D721Med (cell line): ENCODE measurements at places on chromosomes 16 and 17.

- DNase-seq = no peak
Measured at GRCh38 chr17:45160447-45161287, 1.0 kb upstream of the HEXIM2 start.

DNA sequence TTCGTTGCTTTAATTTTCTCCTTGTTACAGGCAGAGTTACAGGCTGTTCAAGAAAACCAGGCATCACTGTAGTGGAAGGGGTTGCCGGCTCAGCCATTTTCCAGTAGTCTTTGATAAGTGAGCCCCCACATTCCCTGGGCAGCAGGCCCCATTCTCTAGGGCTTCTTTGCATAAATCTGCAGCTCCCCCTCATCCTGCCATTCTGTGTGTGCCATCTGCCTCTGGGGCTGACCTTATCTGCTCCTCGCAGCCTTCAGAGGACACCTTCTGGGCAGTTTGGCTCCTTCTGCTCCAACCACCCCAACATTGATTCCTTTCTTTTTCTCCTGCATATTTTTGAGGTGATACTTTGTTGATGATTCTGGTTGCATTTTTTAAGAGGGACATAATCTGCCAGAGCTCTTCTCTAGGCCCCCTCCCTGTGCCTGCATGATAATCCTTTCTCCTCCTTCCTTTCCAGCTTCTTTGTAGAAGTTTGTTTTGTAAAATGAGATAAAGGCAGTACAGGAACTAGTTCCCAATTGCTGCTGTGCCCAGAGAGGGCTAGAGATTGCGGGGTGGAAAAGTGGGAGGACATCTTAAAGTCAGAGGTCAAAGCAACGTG lies 17.1 kb downstream of the RND2 start:
- DNase-seq = no peak

DNA sequence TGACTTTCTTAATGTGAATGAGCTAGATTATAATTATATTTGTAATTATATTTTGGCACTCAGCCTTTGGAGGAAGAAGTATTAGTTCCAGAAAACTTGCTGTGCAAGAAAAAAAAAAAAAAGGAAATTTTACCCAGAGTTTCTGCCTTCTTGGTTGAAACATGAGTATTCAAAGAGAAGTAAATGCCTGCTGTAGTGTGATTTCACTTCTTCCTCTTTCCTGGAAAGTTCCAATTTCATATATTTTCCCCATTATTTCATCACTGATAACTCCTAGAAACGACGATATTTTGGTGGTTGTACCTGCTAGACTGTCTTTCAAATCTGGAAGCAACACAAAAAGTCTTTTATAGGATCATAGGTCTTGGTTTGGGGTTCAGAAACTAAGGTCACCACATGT lies 20.4 kb upstream of the MPHOSPH6 start:
- no peak for DNase-seq

GRCh38 chr17:80457236-80457856 lies 19.1 kb downstream of the NPTX1 start:
- no peak for DNase-seq

DNA sequence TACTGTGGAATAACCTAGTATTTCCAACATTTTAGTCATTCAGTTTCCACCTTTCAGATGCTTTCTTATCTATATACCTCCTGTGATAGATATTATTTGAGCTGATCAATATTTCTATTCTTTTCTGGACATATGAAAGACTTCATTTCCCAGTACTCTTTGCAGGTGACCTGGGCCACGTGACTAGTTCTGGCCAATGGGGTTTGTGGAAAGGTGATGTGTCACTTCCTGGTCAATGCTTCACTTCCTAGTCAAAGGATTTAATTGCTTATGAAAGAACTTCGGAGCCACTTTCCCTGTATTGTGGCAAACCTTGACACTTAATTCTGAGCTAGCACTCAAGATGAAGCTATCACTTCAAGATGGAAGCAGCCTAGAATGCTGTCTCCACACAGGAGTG lies 248.9 kb upstream of the FOXF1 start:
- DNase-seq = no peak

DNA sequence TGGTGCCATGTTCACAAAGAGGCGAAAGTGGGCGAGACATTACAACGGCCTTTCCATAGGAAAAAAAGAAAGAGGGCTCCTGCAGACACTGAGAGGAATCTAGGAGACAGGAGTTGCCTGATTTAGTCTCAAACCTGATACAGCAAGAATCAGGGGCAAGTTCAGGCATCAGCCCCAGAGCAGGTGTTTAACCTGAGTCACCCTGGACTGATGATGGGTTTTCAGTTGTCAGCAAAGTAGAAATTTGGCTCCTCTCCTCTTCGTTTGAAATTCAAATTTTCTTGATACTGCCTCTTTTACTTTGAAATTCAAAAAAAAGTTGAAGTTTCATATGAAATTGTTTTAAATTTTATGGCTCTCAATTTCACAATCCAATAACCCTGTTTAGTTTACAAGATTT lies 189.5 kb downstream of the ABCC12 start:
- no peak for DNase-seq

DNA sequence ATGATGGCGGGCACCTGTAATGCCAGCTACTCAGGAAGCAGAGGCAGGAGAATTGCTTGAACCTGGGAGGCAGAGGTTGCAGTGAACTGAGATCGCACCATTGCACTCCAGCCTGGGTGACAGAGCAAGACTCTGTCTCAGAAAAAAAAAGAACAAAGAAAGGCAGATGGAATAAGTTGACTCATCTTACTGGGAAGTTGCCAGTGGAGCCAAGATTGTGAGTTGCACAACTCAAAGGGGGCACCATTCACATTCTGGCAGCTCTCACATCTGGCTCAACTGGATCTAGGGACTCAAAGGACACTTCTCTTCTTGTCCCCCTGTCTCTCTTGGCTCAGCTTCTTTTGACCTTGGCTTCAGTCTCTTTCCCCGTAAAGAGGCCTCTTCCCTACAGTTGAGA lies 53.7 kb upstream of the ETV4 start:
- DNase-seq = no peak

- no peak for DNase-seq
Measured at GRCh38 chr17:47145351-47145750, 43.7 kb downstream of the CDC27 start.

DNA sequence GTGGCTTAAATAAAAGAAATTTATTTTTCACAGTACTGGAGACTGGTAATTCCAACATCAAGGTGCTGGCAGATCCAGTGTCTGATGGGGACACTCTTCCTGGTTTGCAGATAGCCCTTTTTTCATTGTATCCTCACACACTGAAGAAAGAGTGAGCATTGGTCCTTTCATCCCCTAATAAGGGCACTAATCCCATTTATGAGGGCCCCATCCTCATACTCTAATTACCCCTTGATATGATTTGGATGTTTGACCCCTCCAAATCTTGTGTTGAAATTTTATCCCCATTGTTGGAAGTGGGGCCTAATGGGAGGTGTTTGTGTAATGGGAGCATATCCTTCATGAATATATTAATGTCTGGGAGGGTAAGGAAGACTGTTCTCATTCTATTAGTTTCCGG lies 9.4 kb upstream of the FAM20A start:
- no peak for DNase-seq

DNA sequence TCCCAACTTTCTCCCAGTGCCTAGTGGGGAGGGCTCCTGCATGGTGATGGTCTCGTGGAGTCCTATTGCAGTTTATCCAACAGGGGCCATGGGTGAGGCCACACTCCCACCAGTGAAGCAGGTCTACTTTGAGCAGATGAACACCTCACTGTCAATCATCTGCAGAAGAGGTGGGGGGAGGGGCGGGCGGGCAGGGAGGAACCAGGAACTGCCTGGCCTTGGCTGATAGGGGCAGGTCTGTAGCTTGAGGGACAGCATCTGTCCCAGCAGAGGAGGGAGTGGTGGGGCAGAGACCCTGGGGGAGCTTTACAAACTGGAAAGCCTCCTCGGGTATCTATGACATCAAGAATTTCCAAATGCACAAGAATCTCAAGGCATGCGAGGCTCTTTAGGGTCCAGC lies 58.7 kb upstream of the ZNF423 start:
- no peak for DNase-seq

GRCh38 chr16:72098936-72099335 lies 5.3 kb downstream of the DHX38 start:
- no peak for DNase-seq

DNA sequence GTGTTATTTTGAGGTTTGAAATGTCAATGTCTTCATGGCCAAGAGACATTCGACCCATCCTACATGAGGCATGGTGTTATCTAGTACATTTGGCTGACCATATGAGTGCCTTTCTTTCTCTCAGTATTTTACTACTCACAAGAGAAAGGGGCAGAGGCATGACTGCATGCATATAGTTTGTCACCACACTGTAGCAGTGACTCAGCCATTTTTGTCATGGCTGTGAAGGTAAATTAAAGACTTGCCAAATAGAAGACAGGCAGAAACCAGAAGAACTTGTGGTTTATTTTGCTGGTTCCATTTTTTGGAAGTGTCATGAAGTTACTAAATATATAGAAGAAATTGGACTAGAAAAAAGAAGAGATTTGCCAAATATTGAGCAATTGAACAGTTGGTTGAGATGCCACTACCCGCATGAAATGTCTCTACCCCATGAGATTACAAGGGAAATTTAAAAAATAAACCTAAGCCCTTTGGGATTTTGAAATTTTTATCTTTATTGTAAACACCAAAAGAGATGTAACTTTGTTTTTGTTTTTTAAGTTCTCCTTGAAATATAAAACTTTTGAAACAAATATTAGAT lies 170.3 kb downstream of the CHD9 start:
- DNase-seq = no peak

- DNase-seq = no peak
Measured at GRCh38 chr17:33234930-33235685, 58.0 kb downstream of the ASIC2 start.

DNA sequence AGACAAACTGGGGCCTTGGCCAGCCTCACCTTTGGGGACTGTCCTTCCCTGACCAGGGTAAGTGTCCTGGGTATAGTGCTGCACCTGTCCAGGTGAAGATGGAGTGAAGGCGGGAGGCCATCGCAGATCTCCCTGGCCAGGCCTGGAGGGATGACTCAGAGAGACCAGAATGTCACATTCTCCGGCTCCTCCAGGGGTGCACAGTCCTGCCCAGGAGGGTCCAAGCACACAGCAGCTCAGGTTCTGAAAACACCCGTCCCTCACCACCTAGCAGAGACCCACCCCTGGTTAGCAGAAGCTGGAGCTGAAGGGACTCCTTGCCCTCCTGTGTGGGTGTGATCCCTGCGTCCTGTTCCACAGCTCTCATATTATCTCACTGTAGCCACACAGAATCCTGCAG lies 21.9 kb downstream of the FA2H start:
- no peak for DNase-seq

- no peak for DNase-seq
Measured at GRCh38 chr16:57349212-57350031, 9.2 kb upstream of the CCL22 start.

- no peak for DNase-seq
Measured at GRCh38 chr17:4941319-4941610, 1.2 kb downstream of the RNF167 start.

DNA sequence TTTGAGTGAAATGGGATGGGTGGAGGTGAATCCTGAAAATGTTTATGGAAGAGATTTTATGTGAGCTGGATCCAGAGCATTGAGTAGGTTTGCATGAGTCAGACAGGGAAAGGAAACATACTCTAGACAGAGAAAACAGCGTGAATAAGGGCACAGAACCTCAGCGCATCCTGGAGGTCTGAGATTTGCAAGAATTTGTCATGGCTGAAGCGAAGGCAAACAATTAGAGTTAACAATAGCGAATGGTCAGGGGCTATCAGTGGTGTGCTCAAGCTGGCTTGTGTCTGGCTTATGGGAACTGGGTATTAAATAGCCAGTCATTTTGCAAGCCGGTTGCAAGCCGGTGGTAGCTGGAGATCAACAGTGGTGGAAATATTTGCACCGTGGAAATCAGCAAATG lies 36.4 kb downstream of the MAP2K6 start:
- no peak for DNase-seq
